ENCODE measurements at places on chromosomes 5 and 9.

DNA sequence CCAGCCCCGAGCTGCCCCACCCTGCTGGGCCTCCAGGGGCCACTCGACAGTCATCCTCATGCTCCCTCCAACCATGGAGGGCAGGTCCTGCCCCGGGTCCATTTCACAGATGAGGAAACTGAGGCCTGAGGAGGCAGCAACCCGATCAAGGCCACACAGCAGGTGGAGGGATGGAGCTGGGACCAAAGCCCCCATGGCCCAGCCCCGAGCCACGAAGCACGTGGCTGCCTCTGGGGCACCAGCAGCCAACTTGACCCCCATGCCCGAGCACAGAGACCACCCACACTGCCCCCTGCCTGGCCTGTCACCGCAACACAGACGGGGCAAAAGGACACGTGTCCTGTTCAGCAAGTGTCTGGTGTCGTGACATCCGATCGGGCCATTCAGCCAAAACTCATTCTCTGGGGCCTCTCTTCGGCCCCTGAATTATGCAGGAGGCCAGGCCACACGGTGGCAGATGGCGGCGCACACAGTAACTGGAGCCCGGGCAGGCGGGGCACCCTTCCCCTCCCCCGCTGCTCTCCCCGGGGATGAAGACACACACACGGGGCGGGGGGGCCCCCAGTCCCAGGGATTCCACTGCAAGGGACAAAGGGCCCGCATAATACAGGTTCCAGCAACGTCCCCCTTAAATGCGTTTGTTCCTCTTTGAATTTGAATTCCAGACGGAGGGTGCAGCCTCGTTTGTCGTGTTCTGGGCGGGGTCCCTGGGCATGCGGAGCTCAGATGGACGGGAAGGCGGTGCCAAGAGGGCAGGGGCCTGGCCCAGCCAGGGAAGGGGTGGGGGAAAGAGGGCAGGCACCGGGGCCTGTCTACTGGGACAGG, 29.4 kb upstream of the TMEM250 start:
- no peak for DNase-seq

- no peak for DNase-seq
These were observed 249.7 kb downstream of the ARHGAP26 start for GRCh38 chr5:143019614-143020515.

- DNase-seq = peak; percentile 23
These were observed 19.5 kb downstream of the RAPGEF1 start for GRCh38 chr9:131720330-131720729.

DNA sequence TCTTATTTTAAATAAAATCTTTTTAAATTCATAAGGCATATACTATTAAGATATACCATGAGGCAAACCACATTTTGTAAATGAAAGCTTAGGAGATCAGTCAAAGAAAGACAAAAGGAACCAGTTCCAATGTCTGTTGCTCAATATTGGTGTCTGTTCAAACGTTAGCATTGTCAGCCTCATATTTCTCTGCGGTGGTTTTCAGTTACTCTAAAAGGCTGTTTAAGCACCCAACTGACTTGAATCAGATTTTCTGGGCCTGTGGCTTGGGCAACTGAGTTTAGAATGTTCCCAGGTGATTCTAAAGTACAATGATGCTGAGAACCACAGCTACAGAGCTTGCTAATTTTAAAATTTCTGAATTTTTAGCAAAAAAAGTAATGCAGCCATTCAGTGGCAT, 166.3 kb upstream of the KIF2A start:
- no peak for DNase-seq

- no peak for DNase-seq
These were observed 59.4 kb upstream of the GNA14 start for GRCh38 chr9:77707383-77708063.

DNA sequence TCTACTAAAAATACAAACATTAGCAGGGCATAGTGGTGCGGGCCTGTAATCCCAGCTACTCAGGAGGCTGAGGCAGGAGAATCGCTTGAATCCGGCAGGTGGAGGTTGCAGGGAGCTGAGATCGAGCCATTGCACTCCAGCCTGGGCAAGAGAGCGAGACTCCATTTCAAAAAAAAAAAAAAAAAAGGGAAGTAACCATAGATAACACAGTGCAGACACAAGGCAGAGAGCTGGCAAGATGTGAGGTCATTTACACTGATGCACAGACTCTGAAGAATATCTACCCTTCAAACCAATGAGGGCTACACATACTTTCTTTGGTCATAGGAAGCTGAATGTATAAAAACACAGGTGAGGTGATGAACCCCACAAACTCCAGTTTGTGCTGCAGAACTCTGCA, 131.9 kb downstream of the DCP2 start:
- DNase-seq = no peak

All from T-helper 22 cell (primary cell).